ENCODE measurements at places on chromosomes 4 and X. TPM values are rescaled to one million over a fixed set of nuclear protein-coding genes. Genes with fewer than 3 reads are reported as not detected.

GRCh38 chrX:97538745-97539144 lies 655.0 kb downstream of the RPA4 start:
- no peak for DNase-seq

- DNase-seq, result no peak
These were observed 15.4 kb upstream of the UGDH start for GRCh38 chr4:39542611-39543012.

GRCh38 chr4:2755821-2756690 lies at the start of gene TNIP2:
TNIP2 (minus strand) TSS chr4:2756336; CDS start chr4:2756289, 47 bp downstream.
- no peak for DNase-seq

DNA sequence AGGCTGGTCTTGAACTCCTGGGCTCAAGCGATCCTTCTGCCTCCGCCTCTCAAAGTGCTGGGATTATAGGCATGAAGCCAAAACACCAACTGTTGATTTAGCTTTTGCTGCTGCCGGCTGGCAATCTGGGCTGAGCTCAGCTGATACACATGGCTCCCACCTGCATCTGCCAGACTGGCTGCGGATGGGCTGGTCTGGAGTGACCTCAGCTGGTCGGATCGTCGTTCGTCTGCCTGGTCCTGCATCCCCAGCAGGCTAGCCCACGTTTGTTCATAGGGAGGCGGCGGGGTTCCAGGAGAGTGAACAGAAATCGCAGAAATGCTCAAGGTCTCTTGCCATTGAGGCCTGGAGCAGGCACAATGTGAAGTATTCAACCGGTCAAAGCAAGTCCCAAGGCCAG lies 74.4 kb upstream of the DDX3X start:
- DNase-seq, result no peak

DNA sequence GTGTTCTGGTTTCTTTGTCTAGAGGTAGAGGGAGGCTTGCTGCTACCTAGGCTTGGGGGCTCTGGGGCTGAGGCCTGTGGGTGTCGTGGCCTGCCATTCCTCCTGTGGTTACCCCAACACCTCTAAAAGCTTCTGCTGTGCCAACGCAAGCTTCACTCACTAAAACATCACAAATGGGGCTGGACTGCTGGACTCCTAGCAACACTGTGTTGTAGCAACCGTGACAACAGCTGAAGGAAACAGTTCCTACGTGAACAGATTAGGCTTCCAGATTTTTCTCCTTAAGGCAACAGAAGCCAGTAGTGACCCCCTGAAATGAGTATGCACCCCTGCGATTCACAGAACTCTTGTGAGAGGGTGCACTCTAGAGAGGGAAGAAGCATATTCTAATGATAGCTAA lies 138.3 kb upstream of the TEX13D start:
- DNase-seq, result no peak

GRCh38 chrX:2875798-2876399 lies 47.2 kb downstream of the GYG2 start:
- no peak for DNase-seq

- no peak for DNase-seq
These were observed 34.2 kb upstream of the ATRX start for GRCh38 chrX:77820091-77820727.

GRCh38 chrX:22069586-22069985 lies 37.5 kb downstream of the PHEX start:
- DNase-seq, result no peak

DNA sequence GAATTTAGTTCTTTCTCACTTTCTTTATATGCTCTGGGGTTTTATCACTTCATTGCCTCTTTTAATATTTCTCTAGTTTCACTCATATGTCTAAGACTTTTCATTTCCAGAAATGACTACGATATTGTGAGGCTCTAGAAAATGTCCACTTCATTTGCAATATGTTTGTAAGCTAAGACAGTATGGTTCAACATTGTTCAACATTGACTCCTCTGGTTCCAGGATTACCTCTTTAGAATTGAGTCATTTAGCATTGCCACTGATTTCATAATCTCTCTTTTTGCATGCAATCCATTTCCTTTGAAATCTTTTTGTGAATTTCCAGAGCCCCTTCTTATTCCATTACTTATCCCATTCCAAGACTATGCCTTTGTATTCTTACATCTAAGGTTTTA lies 32.3 kb downstream of the BBS12 start:
- DNase-seq, result no peak

- no peak for DNase-seq
These were observed 48.3 kb upstream of the NAP1L2 start for GRCh38 chrX:73262991-73263390.

GRCh38 chrX:9316096-9316495 lies 148.8 kb upstream of the TBL1X start:
- no peak for DNase-seq

- no peak for DNase-seq
These were observed 67.2 kb upstream of the TENM3 start for GRCh38 chr4:182175788-182176519.

The NKX3-2 gene
- total RNA-seq, result not detected

The ZNF630 gene
- 2.3 TPM for total RNA-seq

The NDST3 gene
- not detected for total RNA-seq

The KCNIP4 gene
- not detected for total RNA-seq

The CLDN34 gene
- 0.26 TPM for total RNA-seq
